Endodermal cell (in vitro differentiated cells): ENCODE measurements at places on chromosomes 2 and 18.

GRCh38 chr18:77071711-77072292, 60.8 kb downstream of the MBP start:
- H3K27me3 ChIP-seq: no peaks in the 10 kb centered on the region
- no peak overlapping the region for H3K27ac ChIP-seq
- no peaks in the 10 kb centered on the region for H3K36me3 ChIP-seq
- no peaks in the 10 kb centered on the region for H3K4me1 ChIP-seq
- DNase-seq: no peak

DNA sequence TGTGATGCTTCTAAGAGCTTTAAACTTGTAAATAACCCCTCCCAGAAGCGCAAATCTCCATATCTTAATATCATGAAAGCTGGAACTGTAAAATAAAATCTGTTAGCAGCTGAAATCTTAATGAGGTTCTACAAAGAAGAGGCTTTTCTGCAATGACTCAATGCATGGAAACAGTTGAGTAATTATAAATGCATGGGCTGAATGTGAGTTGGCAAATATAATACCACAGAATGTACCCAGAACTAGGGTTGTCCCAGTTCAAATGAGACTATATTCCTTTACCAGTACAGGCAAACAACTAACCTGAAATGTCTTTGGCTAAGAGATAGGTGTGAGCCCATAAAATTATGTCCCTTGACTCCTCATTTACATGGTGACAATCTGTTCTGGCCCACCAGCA, 52.9 kb downstream of the SATB2 start:
- no peaks in the 10 kb centered on the region for H3K36me3 ChIP-seq
- no peak overlapping the region for H3K27ac ChIP-seq
- H3K27me3 ChIP-seq: peaks cover 26% of the 10 kb centered on the region
- no peak for DNase-seq

- H3K4me1 ChIP-seq: no peaks in the 10 kb centered on the region
- no peaks in the 10 kb centered on the region for H3K27me3 ChIP-seq
- no peak overlapping the region for H3K27ac ChIP-seq
- no peak for DNase-seq
These were observed 9.2 kb downstream of the SLC4A1AP start for GRCh38 chr2:27672723-27673486.

DNA sequence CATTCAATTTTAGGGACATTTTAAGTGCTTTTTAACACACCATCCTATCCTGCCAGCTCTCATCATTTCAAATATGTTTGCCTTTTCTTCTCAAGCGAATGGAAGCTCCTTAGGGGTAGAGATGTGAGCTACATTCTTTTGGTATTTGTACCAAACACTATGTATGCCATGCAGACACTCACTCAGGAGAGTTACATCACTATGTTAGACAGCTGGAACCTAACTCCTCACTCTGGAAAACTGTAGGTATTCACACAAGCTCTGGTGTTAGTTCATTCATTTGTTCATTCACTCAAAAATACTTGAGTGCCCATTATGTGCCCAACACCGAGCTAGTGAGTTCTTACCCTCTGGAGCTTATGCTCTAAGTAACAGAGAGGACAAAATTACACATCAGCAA, 26.4 kb upstream of the RNU4ATAC start:
- H3K27ac ChIP-seq: no peak overlapping the region
- no peaks in the 10 kb centered on the region for H3K4me1 ChIP-seq
- H3K27me3 ChIP-seq: no peaks in the 10 kb centered on the region
- H3K4me3 ChIP-seq: no peak overlapping the region

GRCh38 chr2:144516981-144517865, 2.7 kb downstream of the ZEB2 start:
- H3K36me3 ChIP-seq: no peaks in the 10 kb centered on the region
- DNase-seq: peak; percentile 81
- peaks cover 96% of the 10 kb centered on the region for H3K27me3 ChIP-seq
- H3K4me3 ChIP-seq: peak overlapping the region; percentile 78

DNA sequence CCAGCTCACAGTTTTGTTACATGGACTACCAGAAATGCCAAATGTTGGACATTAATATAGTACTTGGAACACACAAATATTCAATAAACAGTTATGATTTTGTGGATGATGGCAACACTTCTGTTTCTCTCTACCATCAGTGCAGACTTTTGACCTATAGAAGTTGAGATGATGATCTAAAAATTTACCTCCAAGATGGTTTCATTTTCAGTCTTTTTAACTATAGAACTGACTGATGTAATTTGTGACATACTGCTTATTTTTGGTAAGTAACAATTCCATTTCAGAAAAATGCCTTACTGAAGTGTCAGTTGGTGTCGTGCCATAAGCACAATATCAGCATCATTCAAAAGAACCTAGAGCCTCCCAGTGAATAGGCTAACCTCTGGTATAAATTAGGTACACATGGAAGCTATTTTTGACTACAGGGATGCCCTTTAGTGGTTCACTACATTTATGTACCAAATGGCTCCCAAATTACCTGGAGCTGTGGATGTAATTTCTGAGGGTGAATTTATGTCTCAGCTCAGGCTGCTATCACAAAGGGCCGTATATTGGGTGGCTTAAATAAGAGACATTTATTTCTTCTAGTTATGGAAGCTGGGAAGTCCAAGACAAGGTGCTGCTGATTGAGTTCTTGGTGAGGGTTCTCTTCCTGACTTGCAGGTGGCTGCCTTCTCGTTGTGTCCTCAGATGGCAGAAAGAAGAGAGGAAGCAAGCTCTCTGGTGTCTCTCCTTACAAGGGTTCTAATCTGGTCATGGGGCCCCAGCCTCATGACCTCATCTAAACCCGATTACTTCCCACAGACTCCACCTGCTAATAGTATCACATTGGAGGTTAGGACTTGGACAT, 66.5 kb downstream of the ALPK2 start:
- no peaks in the 10 kb centered on the region for H3K27me3 ChIP-seq
- H3K4me3 ChIP-seq: no peak overlapping the region
- H3K27ac ChIP-seq: no peak overlapping the region

DNA sequence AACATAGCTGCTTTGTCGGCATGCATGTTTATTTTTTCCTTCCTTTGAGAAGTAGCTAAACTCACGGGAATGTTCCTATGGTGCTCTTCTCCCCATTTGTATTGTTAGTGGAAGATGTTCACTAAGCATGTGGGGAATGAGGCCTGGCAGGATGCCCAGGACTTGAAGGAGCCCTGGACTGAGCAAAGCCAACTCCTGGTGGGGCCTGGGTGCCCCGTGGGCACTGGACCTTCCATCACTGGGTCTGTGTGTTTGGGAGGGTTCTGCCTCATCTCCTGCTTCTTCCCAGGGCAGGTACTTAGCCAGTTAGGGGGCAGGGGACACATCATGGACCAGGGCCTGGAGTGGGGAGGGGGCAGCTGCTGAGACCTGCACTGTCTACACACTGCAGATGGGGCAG, 49.3 kb downstream of the ACAA2 start:
- DNase-seq: no peak
- no peak overlapping the region for H3K27ac ChIP-seq
- H3K36me3 ChIP-seq: no peaks in the 10 kb centered on the region
- H3K4me1 ChIP-seq: peaks cover 6% of the 10 kb centered on the region
- no peaks in the 10 kb centered on the region for H3K27me3 ChIP-seq

DNA sequence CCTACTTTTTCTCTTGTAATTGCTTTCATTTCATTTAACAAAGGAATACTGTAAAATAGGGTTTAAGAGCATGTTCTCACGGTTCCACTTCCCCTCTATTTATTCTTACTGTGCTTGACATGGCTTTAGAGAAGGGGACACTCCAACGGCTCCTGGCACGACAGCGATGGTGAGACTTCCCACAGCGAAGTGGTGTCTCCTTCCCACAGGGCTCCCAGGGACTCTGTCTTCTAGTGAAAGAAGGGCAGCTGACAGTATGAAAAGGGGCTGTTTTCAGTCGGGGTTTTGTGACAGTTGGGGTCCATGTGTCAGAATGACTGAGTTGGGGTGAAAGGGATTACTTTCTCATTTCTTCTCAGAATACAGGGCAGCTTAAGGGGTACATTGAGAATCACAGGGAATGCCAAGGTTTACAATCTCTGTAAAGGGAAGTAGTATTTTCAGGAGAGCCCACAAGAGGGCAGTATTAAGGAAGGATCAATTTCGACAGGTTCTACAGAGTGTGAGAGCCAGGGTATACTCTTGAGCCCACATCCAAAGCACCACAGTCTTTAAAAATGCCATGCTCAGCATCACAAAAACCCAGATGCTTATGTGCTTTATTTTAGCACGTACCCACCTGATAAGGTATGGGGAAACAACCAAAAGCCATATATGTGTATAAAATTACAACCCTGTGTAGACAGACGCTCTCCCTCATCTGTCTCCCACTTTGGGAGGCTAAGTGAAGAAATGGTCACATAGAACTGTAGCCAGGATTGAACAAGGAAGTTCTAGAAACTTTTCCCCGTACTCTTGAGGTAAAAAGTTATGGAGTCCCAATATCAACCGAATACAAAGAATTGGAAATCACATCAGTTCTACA, 31.3 kb upstream of the RAPGEF4 start:
- no peak overlapping the region for H3K27ac ChIP-seq
- H3K4me3 ChIP-seq: no peak overlapping the region
- peak; percentile 51 for DNase-seq

- no peaks in the 10 kb centered on the region for H3K4me1 ChIP-seq
- no peaks in the 10 kb centered on the region for H3K36me3 ChIP-seq
- no peak overlapping the region for H3K4me3 ChIP-seq
- DNase-seq: no peak
These were observed 95.3 kb upstream of the RNF152 start for GRCh38 chr18:61988100-61988499.

DNA sequence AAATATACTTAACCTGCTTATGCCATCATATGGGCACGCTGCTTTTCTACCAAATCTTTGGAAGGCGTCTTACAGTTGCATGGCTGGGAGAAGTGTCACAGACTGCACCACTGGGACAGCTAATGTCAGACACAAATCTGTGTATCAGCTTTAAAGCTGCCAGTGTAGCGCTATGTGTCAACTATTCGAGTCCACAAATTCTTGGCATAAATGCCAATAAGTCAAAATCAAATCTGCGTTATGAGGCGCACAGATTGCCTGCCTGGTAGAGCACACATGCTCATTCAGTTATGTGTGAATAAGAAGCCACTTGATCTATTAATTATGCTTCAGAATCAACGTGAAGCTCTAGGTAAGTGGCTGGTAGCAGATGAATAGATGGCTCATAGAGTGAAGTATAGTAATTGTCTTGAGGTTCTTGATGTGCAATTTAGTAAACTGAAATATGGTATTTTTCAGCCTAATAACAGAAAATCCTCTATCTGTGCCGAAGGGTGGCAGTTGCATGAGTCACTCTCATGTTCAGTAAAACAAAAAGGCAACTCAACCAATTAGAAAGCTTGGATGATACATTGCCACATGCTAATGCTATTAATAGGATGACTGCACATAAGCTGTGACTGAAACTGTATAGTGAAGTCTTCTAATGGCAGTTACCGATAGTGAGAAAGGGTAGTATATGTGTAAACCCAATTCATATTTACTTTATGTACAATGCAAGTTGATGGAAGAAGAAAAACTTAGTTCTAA, 52.0 kb downstream of the DCC start:
- no peak for DNase-seq
- no peak overlapping the region for H3K27ac ChIP-seq
- no peak overlapping the region for H3K4me3 ChIP-seq
- no peaks in the 10 kb centered on the region for H3K4me1 ChIP-seq
- H3K27me3 ChIP-seq: no peaks in the 10 kb centered on the region
- no peaks in the 10 kb centered on the region for H3K36me3 ChIP-seq

DNA sequence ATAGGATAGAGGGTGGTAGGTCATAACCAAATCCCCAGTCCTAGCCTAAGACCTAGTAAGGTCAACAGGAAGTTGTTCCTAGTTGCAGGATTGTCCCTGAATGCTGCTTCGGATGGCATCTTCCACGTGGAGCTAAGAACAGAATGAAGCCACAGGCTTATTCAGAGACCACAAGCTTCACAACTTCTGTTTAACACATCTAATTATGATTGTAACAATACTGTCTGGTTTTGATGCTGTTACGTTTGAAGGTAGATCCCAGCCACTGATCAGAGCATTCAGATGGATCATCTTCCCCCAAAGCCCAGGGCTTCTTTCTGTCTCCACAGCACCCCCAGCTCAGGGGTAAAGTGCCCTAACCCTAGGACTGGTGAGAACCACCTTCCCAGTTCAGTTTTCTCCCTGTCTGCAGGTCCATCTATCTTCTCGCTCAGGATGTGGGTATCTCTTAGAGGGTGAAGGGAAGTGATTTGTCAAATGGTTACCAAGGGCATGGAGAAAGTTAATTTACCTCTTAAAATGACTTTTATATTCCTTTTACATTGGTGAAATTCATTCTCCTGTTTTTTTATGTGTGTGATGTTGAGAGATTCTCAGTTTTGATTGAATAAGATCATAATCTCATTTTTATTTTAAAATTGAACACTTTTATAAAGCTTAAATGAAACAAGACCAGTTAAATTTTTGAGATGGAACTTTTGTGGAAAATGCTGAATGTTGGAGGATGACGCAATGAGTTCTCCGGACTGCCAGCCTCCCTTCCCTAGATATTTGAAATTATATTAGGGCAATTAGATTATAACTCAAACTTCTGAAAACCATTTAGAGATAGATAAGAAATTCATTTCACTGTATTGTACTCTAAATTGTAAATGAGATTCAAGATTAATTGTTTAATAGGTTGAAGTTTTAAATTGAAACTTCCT, 66.5 kb downstream of the RHBDD1 start:
- no peak overlapping the region for H3K4me3 ChIP-seq
- H3K27ac ChIP-seq: no peak overlapping the region
- no peak for DNase-seq
- no peaks in the 10 kb centered on the region for H3K36me3 ChIP-seq

- DNase-seq: no peak
- H3K27me3 ChIP-seq: no peaks in the 10 kb centered on the region
- H3K27ac ChIP-seq: no peak overlapping the region
- H3K4me3 ChIP-seq: no peak overlapping the region
- peaks cover 21% of the 10 kb centered on the region for H3K36me3 ChIP-seq
These were observed 34.2 kb downstream of the ASXL2 start for GRCh38 chr2:25844089-25844488.

DNA sequence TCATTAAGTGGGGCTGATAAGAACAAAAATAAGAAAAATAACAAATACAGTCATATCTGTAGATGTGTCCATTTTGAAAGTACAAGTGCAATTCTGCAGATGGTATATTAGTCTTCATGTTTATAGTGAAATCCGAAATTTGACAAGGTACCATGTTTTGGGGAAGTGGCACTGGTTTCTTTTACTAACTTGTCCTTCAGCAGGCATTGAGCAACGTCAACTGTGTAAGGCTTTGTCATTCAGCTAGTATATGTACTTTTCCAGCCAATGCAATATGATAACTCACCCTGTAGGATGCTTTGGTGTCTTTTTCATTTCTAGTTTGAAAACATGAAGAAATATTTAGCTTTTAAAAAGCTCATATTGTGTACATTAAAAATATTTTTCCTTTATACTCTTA, 139.9 kb downstream of the MCFD2 start:
- H3K4me1 ChIP-seq: no peaks in the 10 kb centered on the region
- H3K36me3 ChIP-seq: no peaks in the 10 kb centered on the region
- no peak for DNase-seq
- no peak overlapping the region for H3K27ac ChIP-seq

DNA sequence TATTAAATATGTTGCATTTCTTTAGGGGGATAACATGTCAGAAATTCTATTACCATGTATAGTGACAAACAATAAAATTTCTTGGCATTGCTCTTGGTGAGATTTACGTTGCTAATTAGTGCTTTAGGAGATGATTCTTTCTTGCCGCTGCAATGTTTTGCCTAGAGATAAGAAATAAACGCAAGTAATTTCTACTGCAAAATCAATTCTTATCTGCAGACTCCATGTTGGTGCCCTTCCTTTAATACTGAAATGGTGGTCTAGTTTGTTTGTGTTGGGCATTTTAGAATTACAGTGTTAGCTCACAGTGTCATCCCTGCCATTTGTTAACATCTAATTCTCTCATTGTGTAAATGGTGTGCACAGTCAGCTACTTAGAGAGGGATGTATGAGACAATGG, 34.6 kb downstream of the ASXL3 start:
- H3K4me1 ChIP-seq: no peaks in the 10 kb centered on the region
- H3K27ac ChIP-seq: no peak overlapping the region
- no peaks in the 10 kb centered on the region for H3K27me3 ChIP-seq
- no peaks in the 10 kb centered on the region for H3K36me3 ChIP-seq
- no peak for DNase-seq
